ENCODE measurements at places on chromosomes 6 and 20.

- DNase-seq: no peak
Observed at GRCh38 chr6:140401761-140402160, 1027.3 kb upstream of the CITED2 start.

DNA sequence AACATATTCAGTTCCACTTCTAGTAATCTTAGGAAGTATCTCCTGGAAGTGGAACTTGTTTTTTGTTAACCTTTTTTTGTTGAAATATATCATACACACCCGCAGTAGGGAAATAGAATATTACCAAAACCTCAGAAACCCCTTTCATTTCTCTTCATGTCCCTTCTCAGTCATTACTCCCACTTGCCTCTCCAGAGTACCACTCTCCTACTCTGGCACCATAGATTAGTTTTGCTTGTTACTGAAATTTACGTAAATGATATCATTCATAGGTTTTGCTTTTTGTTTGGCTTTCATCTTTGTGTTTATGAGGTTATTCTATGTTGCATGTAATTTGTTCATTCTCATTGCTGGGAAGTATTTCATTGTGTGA lies 52.8 kb downstream of the ZFAND3 start:
- DNase-seq: no peak

DNA sequence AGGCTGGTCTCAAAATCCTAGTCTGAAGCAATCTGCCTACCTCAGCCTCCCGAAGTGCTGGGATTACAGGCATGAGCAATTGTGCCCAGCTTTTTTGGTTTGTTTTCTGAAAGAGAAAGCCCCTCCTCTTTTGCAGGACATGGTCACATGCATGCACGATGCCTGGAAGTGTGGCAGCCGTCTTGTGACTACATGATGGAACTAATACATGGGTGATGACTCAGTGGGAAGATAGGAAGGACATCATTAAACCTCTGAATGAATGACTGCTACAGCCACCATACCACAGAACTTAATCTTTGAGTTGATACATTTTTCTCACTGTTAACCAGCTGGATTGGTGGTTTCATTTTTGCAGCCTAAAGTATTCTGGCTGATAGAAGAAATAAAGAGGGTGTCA lies 13.4 kb upstream of the CTNNBL1 start:
- no peak for DNase-seq

GRCh38 chr20:5806457-5807263 lies 56.5 kb downstream of the SHLD1 start:
- DNase-seq: no peak

GRCh38 chr6:81075974-81076373 lies 676.5 kb downstream of the TENT5A start:
- DNase-seq: no peak

DNA sequence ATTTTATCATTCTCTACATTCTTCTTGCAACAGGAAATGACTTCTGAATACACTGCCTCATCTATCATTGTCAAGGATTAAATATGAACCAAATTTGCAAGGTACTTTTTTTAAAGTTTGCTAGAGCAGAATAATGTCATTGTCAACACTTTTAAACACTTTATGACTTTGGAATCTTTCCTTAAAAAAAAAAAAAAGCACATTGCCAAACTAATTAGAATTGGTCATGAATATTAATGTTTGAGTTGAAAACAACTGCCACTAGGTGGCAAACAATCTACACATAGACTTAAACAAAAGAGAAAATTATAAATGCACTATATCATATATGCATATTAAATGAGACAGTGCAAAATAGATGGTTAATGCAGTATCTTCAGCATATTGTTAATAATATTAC lies 32.5 kb upstream of the TMEM244 start:
- DNase-seq: no peak

DNA sequence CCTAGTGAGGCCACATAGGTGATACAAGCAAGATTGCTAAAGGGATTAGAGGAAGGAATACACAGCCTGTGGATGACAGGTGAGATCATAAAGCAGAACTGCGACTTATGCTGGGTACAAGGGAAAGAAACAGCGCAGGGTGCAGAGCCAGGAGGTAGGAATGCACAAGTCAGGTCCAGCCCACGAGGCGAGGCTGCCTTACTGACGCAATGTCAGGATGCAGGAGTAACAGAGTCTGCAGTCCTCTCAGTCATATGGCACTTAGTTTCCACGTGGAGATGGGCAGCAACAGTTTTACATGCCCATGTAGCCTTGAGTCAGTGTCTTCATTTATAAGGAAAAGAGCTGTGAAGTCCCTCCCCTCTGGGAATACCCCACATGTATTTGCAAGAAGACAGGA lies 210.9 kb downstream of the SYNE1 start:
- no peak for DNase-seq

GRCh38 chr20:32605167-32605656 lies 20.1 kb upstream of the NOL4L start:
- no peak for DNase-seq

DNA sequence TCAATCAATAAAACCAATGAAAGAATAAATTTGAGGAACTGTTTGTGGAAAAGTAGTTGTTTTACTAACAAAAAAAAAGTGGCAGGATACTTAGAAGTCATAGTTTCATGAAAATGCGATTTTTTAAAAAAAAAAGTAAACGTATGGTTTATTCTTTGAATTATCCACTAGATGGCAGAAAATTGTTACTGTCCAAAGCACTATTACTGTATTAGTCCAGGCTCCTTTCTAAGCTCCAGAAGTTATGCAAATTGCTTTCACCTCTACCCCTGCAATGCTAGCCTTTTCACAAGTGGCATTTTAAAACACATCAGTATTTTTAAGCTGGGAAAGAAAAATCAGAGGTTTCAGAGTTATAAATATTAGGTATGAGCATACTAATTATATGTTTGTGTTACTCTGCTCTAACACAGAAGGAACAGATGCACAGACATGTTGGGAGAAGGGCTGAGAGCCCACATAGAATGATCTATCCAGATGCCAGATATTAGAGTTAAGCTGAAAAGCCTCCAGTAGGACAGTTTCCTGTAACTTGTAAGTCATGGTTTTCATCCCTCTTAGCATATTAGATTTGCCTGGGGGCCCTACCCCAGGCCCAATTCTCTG lies 63.9 kb downstream of the FHL5 start:
- DNase-seq: no peak

- DNase-seq: no peak
Observed at GRCh38 chr6:89566008-89566800, 72.3 kb downstream of the LYRM2 start.

- no peak for DNase-seq
Observed at GRCh38 chr6:10297832-10298231, 117.0 kb downstream of the TFAP2A start.

DNA sequence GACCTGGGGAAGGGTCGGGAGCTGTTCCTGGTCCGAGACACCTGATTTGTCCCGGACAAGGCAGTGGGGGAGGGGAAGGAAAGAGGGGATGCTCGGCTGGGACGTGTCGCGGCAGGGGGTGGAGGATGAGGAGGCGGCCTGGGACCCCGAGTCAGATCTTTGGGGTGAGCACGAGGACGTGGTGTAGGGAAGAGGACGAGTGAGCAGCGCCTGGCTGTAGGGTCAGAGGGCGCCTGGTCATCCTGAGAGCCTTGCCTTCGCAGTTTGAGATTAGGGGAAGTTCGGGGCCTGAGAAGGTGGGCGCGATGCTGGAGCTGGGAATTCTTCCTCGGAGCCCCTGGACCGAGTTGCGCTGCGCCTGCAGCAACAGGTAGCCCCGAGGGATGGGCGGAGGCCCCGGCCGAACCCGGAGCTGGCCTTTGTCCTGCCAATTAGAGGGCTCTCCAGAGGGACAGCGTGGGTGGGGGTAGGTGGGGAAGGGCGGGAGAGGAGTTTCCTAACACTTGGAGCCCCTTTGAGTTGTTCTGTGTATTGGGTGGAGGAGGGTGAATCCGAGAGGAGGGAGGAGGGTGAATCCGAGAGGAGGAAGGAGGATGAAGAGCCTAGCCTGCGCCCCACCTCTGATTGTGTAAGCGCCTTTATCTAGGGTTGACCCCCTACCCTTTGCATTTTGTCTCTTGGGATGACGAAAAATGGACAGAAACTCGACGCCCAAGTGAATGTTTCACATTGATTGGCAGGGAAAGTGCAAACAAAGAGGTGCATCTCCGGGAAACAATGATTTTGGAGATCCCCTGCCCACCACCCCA lies 72.0 kb downstream of the SOX4 start:
- DNase-seq: no peak

DNA sequence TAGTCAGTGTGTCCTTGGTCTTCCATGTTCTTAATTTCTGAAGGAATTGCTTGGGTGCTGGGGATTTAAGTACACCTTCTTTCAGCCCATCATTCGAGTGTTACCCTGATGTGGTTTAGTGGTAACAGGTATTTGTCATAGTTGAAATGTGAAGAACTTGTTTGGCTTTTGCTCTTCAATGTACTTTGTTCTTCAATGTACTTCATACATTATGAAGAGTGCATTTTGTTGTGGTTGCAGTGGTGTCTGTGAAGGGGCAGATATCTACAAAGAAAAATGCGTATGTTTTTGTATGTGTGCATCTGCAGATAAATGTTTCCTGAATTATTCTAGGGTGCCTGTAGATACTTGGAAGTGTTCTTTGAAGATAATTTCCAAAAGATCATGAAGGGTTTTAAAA lies 111.2 kb upstream of the SUPT3H start:
- DNase-seq: peak; percentile 14

DNA sequence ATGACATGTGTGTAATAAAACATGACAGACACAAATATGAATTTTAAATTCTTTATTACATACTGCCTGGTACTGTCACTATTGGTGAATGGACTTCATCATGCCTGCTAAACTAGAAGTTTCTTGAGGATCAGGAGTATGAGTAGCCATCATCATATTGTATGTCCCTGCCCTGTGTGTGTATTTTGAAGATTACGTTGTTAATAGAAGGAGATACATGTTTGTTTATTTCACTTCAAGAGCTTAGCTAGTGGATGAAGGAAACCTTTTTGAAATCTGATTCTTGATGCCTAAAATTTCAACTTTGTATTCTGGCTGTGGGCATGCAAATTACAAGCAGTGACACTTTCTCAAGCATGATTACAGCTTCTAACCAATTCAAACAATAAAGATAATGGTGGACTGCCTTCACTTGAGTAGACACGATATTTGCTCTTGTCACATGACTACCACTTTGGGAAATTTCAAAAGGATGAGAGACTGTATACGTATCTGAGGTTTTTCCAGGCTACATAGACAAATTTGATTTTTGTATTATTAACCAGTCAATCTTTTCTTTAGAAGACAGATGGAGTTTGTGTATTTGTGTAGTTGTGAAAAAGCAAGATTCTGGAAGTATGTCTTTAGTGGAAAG lies 3.5 kb downstream of the TBPL1 start:
- no peak for DNase-seq

DNA sequence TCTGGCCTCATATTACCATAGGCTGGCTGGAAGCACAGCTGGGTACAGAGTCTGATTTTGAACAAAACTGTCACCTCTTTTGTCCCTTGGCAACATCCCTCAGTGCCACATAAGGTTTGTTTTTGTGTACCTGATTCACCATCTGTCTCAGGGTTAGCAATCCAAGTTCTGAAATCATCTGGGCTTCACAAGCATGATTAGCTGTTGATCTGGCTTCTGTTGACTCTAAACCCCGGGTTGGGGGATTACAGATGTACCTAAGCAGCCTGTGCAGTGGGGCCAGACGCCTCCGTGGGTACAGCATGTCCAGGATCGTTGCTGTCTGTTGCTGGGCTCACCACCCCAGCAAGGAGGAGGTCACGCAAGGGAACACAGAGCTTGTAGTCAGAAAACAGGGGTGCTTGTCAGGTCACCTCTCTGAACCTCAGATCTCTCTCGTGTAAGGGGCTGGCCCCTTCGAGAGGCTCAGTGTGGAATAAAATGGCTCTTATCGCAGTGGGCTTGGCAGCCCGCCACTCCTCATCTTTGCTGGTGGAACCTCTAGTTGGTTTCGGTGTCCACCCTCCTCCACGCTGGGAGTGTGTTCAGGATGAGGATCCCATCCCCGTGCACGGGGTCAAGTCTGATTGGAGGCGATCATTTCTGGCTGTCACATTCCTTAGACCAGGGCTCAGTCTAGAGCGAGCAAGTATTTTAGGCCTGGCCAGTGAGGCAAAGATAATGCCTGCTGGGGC lies 39.2 kb upstream of the ZNF831 start:
- no peak for DNase-seq

DNA sequence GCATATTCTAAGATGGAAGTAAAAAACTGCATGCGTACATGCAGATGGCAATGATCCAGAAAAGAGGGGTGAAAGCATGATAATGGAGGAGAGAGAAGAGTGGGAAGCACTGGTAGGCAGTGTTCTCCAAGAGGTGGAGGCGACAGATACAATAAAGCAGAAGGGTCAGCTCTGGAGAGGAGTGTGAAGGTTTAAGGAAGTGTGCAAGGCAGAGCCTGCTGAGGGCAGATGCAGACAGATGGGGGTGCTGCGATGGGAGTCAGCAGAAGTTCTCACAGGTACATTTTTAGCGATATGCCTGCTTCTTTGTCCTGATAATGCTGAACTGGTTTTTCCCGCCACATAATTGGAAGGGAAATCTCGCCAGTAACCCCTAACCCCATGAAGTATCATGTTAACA lies 81.1 kb upstream of the C6orf118 start:
- no peak for DNase-seq

DNA sequence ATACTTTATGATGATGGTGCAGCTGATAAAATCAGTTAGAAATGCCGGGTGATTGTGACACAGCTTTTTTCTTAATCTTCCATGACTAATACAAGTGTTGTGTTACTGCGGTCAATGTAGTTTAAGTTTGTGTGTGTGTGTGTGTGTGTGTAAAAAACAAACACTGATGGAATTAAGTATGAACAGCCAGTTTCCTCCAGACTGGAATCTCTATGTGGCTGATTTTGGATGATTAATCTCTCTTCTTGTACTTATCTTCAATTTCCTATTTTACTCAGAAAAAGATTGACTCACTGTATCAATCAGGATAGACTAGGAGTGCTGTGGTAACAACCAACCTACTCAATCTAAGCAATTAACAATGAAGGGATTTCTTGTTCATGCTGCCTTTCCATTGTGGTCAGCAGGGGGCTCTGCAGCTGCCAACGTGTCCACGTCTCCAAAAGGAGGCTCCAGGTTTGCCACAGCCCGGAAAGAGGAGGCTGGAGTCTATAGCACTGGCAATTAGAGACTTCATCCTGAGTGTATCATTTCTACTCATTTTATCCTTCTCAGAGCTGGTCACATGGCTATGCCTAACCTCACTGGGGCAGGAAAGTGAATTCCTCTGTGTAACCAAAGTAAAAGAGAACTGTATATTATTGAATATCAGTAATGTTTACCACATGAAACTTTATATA lies 107.7 kb downstream of the CD109 start:
- DNase-seq: no peak
